MG63 (cell line): ENCODE measurements at places on chromosomes 4 and X. TPM values are rescaled to one million over a fixed set of nuclear protein-coding genes. Genes with fewer than 3 reads are reported as not detected.
A peak's percentile ranks its signal among the peaks of the same experiment; 100 is the strongest.

DNA sequence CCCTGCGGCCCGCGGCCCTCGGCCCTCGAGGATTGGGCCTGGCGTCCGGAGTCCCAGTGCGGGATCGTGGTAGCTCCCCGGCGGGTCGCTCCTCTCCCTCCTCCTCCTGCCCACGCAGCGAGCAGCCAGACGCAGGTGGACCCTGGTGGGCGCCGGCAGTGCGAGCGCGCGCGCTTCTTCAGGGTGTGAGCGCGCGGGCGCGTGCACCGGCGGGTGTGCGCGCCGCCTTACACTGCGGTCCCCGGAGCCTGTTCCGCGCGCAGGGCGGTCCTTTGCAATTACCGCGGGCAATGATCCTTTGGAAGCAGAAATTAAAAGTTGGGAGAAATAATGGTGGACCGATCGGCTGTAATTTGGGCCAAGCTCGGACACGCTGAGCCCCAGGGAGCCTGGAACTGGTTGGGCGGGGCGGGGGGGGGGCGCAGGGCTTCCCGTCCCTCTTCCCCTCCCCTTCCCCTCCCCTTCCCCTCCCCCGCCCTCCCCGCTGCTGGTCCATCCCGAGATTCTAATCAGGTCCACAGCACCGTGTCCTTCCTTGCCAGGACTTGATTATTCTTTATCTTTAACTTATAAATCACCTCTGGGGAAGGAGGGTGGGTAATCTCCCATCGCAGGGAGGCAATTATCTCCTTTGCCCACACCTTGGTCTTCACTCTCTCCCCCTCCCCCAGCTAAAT, 1.6 kb upstream of the NKX1-1 start:
- no peak for DNase-seq

GRCh38 chr4:55255179-55255578, 90.9 kb upstream of the SRD5A3 start:
- no peak for DNase-seq

GRCh38 chrX:112636288-112636687, 43.5 kb downstream of the LHFPL1 start:
- no peak for DNase-seq

DNA sequence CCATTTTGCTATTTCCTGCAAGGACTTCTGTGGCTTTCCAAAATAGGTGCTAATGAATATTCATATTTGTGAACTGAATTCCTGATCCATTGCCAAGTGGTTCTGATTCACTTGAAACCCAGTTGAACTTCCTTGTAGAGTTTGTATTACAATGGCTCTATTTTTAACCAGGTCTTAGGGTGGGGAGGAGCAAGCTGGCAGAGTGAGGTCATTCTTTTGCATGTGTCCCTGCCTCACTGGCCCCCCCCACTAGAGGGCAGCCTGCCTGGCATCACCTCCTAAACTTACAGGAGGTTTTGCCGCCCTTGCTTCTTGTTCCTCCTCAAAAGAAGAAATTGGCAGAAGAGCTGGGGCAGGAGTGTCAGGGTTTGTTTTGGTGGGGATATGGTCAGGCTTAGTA, 10.5 kb downstream of the PTTG2 start:
- peak; percentile 44 for DNase-seq

DNA sequence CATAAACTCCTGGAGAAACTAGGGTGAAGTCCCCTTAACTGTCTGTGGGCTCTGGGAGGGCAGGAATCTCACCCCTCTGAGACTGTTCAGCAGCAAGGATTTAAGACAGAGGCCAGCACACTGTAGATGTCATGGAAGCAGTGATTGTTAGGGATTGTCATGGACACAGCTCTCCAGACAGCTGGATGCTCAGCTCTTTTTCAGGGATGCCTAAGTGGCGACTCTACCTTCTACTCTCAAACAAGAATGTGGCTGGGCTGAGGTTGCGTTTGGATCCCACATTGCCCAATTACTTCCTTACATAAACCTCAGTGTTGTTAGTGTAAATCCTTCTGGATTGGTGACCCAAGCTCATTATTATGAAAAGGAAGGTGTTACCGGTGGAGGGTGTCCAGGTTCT, 291.9 kb upstream of the VCX3A start:
- DNase-seq, result no peak

- no peak for DNase-seq
Observed at GRCh38 chr4:7334521-7335275, 100.0 kb downstream of the PSAPL1 start.

DNA sequence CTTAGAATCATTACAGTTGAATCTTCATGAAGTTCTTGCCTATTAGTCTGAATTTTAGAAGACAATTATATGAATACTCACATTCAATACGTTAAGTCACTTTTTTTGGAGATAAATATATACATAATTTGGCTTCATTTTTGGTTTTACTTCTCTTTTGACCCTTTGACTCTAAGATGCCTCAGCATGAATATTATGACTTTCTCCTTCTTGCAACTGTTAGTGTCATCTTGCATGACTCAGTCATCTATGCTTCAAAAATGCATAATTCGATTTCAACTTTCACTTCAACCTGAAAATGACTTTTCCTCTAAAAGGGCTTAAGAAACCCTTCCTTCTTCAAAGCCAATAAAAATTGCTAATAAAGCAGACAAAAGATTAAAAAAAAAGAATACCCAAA, 1427.5 kb downstream of the ADGRL3 start:
- DNase-seq, result no peak

DNA sequence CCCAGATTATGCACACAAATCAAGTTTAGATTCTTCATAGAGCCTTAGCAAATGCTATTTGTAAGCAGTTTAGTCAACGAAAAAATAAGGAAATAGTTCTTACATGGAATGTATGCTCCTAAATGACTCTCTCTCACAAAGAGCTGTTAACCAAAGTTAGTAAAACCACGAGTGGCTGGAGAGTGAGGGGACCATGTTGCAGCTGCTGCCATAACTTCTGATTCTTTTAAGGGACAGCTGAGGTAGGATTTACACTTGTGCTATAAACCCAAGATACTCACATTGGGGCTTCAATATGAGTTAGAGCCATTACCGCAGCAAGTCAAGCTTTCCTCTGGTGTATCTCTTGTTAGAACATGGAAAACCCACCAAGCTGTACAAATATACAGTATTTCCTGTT, 2.7 kb downstream of the DOCK11 start:
- no peak for DNase-seq

DNA sequence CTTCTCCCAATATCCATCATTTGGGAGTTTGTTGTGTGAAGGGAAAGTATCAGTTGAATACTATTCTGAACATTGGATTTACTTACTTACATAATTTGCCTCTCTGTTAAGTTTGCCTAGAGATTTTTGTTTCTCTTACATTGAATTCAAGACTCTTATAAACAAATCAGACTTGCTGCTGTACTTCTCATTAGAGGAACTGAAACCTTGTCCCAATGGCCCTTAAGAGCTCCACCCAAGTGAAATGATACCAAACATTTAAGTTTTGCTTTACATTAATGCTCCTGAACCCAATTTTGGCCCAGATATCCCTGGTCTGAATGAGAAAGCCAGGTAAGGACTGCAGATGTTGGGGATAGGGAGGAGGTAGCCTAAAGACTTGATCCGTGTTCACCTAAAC, 32.0 kb downstream of the HAND2 start:
- no peak for DNase-seq

DNA sequence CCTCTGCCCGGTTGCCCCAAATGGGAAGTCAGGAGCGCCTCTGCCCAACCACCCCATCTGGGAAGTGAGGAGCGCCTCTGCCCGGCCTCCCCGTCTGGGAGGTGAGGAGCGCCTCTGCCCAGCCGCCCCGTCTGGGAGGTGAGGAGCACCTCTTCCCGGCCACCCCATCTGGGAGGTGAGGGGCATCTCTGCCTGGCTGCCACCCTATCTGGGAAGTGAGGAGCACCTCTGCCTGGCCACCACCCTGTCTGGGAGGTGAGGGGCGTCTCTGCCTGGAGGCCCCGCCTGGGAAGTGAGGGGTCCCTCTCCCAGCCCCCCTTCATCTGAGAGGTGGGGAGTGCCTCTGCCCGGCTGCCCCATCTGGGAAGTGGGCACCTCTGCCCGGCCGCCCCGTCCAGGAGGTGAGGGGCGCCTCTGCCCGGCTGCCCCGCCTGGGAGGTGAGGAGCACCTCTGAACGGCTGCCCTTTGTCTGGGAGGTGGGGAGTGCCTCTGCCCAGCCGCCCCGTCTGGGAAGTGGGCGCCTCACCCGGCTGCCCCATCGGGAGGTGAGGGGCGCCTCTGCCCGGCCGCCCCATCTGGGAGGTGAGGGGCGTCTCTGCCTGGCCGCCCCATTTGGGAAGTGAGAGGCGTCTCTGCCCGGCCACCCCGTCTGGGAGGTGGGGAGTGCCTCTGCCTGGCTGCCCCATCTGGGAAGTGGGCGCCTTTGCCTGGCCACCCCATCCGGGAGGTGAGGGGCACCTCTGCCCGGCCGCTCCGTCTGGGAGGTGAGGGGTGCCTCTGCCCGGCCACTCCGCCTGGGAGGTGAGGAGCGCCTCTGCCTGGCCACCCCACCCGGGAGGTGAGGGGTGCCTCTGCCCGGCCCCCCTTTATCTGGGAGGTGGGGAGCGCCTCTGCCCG, 10.6 kb downstream of the PABPC1L2A start:
- DNase-seq, result no peak

GRCh38 chr4:7187168-7187535, 5.2 kb upstream of the SORCS2 start:
- no peak for DNase-seq

DNA sequence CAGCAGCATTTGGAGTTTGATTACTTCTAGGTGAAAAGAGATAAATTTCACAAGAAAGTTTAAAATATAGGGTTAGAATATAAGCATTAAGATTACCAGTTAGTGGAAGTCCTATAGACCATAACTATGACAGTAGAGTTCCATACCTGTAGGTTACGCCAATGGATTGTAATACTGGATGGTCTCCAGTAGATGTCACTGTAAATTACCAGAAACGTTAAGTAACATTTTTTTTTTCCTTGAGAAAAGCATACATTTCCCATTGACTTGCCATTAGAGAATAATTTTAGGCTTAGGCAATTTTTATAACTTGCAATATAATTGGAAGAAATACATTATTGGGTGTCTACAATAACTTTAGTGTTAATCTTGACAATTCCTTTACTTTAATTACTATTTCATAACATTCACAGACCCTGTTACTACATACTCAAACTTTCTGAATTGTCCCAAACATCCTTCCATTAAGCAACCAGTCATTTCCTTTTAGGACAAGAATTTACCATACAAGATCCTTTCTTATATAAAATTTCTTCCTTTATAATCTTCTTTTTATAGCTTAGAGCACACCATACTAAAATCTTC, 304.1 kb upstream of the TECRL start:
- no peak for DNase-seq

GRCh38 chrX:113770071-113770470, 813.8 kb upstream of the HTR2C start:
- no peak for DNase-seq

GRCh38 chr4:144531841-144532240, 114.1 kb upstream of the HHIP start:
- no peak for DNase-seq

- no peak for DNase-seq
Observed at GRCh38 chrX:36314303-36314702, 394.8 kb downstream of the CFAP47 start.

DNA sequence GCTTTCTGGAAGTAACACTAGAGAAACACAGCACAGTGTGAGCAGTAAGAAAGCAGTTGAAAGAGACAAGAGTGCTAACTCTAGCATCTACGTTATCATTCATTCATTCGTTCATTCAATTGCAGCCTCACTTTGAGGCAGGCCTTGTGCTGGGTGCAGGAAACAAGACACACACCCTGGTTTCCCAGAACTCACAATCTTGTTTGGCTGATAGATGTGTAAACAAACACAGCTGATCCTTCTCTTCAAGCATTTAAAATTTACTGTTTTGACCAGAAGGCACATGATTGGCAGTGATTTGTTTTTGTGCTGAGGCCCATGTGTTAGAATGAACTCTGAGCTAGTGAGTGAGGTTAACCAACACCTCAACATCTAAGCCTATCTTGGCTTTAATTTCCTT, 20.4 kb upstream of the TBC1D9 start:
- no peak for DNase-seq

DNA sequence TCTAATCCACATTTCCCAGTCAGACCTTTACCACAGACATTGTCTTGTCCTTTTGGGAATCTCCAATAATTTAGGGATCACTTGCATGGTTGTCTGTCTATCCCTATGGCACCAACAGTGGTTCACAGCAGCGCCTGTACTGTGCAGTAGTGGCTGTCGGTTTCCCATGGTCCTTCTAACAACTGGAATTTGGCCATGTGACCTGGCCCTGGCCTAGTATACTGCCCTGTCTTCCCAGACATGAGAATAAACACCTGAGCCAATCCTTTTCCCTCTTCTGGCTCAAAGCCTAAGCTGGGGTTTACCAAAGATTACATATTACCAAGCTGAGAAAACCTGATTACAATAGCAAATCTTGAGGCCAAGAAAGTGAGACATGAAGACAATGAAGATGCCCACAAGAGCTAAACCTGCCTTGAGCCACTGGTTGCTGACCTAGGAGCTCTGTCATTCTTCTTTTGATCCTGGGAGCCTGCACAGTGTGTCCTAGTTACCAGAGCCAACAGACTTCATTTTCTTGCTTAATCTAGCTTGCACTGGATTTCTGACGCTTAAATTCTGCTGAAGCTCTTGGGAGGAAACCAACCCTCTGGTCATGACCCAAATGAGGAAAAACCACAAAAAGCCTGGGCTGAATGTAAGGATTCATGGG, 92.1 kb downstream of the SCD5 start:
- no peak for DNase-seq

DNA sequence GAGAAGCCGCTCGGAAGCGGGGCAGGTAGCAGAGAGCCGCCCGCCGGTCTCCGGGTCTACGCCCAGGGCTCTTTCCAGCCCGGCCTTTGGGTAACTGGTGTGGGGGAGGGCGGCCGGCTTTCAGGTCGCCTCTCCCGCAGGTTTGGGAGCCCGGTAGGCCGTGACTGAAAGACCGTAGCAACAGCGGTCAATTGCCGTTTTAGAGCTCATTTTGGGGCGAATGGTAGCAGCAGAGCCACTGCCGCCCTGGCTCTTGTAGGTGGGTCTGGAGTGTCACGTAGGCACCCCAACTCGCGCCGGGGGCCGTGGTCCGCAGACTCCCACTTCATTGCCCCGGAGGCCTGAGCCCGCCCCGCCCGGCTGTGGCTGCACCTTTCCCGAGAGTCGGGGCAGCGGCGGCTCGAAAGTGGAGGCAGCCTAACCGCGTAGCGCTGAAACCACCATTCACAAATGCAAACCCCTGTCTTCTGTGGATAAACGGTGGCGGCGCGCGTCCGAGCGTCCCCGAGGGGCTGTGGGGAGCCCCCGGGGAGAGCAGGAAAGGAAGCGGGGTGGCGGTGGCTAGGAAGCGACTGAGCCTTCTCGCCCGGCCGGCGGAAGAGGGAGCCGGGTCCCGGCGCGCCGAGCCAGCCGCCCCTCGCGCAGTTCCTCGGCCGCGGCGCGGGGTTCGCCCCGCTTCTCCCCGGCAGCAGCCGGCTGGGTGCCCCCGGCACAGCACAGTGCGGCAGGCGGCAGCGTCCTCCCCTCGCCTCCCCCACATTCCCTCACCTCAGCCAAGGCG, 2185.1 kb upstream of the TENM3 start:
- peak; percentile 4 for DNase-seq

Gene RASL11B
- 1.2 TPM in 1 of 2 replicates, not detected in the other for total RNA-seq

Gene NUDT11
- 1.0 and 3.3 TPM in 2 replicates for total RNA-seq

Gene TRIM75
- total RNA-seq, result not detected in 2 replicates

Gene GAGE12F
- not detected in 2 replicates for total RNA-seq

Gene SLC25A5
- total RNA-seq, result 49.0 and 68.0 TPM in 2 replicates

Gene PAGE5
- not detected in 2 replicates for total RNA-seq
